T-cell (primary cell): ENCODE measurements at places on chromosomes 6 and 20.
A peak's percentile ranks its signal among the peaks of the same experiment; 100 is the strongest.

GRCh38 chr6:139164001-139164400 is 29.1 kb downstream of the HECA start:
- peak; percentile 56 for DNase-seq

- no peak for DNase-seq
Observed at GRCh38 chr20:10635476-10636208, 38.2 kb downstream of the JAG1 start.

DNA sequence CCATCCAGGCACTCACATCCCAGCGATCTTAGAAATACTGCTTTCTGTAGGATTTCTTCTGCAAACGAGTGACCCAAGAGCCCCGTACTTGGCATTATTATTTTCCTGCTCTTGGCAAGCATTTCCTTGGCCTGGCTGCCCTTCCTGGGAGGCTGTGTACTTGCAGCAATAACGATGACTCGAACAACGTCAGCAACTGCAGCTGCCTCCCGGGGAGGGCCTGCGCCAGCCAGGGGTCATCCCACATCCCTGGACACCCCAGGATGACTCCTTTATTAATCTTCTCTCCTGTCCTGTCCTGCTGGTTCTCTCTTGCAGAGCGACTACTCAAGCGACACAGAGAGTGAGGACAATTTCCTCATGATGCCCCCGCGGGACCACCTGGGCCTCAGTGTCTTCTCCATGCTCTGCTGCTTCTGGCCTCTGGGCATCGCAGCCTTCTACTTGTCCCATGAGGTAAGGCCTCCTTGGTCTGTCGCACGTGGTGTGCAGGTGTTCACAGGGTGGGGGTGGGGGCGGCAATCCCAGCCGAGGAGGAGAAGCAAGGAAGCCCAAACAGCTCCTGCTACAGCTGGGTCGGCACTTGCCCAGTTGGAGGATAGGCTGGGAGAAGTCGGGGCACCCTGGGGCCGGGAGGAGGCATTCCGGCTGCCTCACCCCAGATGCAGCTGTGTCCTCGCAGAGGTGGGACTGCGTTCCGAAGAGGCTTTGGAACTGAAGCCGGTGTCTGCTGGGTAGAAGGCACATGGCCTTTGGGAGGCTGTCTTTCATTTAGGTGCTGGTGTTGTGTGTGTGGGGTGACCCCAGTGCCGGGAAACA is 115.3 kb downstream of the SYNDIG1 start:
- DNase-seq: no peak

- no peak for DNase-seq
Observed at GRCh38 chr6:154404791-154405400, 48.3 kb upstream of the IPCEF1 start.

DNA sequence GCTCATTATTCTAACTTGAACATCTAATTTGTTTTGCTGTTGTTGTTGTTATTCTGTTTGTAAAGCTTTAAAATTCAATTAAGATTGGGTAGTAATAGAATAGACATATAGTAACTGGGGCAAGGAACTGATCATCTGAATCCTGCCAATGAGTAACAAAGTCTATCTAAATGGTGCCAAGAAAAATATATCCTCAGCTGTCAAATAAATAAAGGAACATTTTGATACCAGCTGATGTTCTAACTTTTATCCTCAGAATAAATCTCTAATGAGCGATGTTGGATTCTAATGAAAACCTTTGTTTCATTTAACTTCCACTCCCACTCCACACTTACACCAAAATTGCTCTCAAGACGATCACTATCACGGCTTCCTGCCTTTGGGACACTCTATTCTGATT is 210.9 kb downstream of the TINAG start:
- DNase-seq: no peak

- no peak for DNase-seq
Observed at GRCh38 chr6:68342286-68342685, 292.8 kb upstream of the ADGRB3 start.

DNA sequence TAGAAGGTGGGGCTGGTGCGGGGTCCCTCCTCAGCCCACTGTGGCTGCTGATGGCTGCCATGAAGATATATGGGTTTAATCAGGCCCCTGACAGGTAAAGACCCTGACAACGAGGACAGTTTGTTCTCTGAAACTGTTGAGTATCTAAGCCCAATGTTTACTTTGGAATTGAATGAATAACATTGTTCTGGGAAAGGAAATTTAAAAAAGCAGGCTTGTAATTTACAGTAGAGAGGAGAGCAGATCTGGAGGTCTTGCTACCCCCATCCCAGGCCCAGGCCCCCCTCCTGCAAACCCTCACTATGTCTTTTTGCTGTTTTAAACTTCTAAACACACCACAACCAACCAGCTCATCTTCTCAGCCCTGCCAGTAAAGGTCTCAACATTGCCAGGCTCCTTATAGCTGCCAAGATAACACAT is 171.3 kb downstream of the CDC5L start:
- no peak for DNase-seq

- no peak for DNase-seq
Observed at GRCh38 chr6:103617642-103618041, 1242.1 kb downstream of the HACE1 start.

- no peak for DNase-seq
Observed at GRCh38 chr6:18429655-18430297, 42.6 kb downstream of the RNF144B start.

GRCh38 chr20:5729348-5729747 is 20.9 kb upstream of the SHLD1 start:
- DNase-seq: no peak

GRCh38 chr6:34657037-34657306 is 39.6 kb downstream of the ILRUN start:
- no peak for DNase-seq

DNA sequence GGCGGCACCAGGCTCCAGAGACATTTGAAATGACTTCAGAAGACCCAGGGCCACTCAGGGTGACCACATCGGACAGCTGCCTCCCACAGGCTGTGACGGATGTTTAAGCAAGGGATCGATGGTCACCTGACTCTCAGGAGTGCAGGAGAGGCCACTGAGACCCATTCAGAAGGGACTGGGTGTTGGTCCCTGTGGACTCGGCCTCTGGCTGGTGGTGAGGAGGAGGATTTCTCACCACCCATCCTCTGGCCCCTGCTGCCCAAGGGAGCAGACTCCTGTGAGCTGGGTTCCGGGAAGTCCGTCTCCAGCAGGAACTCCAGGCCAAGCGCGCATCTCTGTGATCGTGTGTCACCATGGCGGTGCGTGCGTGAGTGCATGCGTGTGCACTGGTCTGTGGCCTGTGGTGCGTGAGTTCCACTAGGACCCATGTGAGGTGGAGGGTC is 25.5 kb downstream of the NPEPL1 start:
- no peak for DNase-seq

DNA sequence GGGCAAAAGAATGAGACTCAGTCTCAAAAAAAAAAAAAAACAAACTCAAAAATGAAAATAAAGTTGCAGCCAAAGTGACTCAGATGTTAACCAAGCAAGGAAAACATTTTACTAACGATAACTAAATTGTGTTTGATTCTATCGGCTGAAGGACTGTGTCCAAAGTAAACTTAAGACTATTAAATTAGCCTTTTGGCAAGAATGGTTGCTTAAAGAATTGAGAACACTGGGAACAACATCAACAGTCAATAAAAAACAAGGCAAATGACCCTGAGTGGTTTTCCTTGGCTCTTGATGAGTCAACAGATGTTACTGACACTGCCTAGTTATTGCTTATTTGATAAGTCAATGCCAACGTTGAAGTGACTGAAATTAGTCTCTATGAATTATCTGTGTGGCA is 36.7 kb downstream of the POU3F2 start:
- no peak for DNase-seq

GRCh38 chr20:15251171-15251570 is 913.8 kb upstream of the FLRT3 start:
- DNase-seq: no peak

DNA sequence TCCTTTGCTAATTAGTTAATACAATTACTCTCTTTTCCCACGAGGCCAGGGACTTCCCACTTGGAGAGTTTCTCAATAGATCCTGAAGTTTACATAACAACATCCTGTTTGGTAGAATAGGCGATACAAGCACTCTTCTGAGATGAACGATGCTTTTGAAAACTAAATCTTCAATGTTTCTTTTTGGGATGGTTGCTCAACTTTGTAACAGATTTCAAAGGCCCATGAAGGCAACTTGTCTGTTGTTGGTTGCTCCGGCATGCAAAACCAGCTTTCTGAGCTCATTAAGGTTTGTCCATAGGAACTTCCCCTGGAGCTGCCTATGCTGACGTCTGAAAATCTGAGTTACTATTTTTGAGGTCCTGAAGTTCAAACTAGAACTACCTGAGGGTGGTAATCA is 25.9 kb upstream of the ROS1 start:
- no peak for DNase-seq

DNA sequence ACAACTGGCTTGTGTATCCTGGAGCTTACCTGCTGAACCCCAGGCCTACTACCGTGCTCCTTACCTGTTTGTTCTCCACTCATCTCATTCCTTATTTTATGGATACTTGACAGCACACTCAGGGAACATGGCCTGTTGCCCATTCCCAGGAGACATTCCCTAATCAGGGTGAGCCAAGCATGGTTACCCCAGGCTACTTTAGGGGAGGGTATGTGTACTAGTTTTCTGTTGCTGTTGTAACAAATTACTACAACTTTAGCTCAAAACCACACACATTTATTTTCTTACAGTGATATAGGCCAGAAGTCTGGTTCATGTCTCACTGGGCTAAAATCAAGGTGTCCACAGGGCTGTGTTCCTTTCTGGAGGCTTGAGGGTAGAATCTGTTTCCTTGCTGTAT is 15.0 kb upstream of the TRAM2 start:
- DNase-seq: no peak

DNA sequence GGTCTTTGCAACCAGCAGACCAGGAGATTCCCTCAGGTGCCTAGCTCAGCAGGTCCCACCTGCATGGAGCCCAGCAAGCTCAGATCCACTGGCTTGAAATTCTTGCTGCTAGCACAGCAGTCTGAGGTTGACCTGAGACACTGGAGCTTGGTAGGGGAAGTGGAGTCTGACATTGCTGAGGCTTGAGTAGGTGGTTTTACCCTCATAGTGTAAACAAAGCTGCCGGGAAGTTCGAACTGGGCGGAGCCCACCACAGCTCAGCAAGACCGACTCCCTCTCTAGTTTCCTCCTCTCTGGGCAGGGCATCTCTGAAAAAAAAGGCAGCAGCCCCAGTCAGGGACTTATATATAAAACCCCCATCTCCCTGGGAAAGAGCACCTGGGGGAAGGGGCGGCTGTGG is 34.3 kb downstream of the PRSS35 start:
- DNase-seq: no peak

- no peak for DNase-seq
Observed at GRCh38 chr6:134675110-134676054, 274.5 kb downstream of the ALDH8A1 start.

DNA sequence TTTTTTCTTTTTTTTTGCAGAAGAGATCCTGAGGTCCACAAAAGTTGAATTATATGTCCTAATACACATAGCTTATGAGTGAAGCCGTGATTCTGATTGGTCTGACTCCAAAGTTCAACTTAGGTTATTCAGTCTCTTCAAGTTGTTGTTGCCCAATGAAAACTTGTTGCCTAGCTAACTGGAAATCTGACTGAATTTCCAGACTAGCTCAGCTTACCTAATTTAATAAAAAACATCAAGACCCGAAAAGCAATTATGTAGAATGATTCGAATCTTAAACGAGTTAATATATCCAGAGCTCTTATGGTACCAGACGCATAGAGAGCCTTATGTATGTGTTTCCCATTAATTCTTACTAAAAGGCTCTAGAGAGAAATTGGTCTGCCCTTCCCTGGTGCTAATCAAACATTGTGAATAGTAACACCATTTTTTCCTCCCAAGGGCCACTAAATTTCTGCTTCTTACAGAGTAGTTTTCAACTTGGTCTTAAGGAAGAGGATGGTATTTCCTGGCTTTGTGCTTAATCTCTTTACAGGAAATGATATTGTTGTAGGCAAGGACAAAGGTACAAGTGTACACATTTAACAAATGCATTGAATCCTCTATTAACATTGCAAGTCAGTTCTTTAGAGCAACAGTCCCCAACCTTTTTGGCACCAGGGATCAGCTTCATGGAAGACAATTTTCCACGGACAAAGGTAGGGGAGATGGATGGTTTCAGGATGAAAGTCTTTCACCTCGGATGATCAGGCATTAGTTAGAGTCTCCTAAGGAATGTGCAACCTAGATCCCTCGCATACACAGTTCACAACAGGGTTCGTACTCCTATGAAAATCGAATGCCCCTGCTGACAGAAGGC is 107.9 kb downstream of the TSHZ2 start:
- DNase-seq: no peak

- DNase-seq: no peak
Observed at GRCh38 chr6:111979633-111980032, 74.3 kb upstream of the CCN6 start.

DNA sequence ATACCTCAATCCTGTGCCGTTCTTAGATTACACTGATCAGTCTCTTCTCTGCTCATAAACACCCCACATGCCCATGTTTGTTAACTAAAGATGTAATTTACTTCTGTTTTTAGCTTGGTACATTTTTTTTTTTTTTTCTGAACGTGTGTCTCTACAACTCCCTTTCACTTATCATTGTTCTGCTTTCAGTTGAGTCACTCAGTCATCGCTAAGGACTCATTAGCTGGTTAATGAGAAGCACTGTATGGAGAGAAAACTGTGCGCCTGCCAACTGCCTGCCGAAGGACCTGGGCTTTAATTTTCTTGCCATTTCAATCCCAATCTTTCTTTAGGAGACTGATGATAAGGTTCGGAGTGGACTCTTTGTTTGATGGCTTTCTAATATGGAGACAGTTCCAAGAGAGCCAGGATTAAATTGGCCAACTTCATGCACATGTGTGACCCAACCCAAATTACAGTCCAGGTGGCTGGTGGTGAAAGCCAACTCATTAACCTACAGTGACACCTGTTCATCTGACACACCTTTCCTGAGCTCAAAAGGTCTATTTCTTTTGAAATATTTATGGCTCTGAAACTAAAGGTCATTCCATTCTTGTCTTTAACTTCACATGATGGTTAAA is 334.1 kb downstream of the BCKDHB start:
- no peak for DNase-seq

DNA sequence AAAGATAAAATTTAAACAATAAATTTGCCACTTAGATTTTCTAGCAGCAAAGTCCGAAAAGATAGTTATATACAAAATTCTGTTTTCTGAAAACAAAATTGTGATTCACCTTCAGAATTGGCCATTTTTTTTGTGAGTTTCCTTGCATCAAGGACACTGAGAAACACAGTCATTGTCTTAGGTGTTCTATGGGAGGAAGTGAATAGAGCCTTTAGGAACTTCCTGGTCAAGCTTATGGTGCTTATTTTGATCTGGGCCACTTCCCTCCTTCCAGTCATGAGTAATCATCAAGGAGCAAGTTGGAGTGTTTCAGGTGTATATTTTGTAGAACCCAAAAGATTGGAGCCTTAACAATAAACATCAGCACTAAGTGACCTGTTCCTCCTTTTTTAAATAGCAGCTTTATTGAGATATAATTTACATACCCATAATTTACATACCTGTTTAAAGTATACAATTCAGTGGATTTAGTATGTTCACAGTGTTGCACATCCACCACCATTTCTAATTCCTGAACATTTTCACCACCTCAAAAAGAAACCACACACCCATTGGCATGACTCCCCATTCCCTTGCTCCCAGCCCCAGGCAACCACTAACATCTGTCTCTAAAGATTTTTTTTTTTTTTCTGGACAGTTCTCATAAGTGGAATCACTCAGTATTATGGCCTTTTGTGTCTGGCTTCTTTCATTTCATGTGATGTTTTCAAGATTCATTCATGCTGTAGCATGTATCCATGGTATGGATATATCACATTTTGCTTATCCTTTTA is 17.6 kb downstream of the TMEM74B start:
- DNase-seq: no peak
